Left lobe of liver (tissue), 2 donors: ENCODE measurements at places on chromosomes 3 and 15. TPM values are rescaled to one million over a fixed set of nuclear protein-coding genes. Genes with fewer than 3 reads are reported as not detected.

Gene OR4M2
- total RNA-seq: not detected

Gene LSG1
- total RNA-seq: 13.3 TPM

Gene DIPK2A
- 9.5 TPM for total RNA-seq

Gene GPX1
- total RNA-seq: 272 TPM
